ENCODE measurements at places on chromosomes 7 and 10.

GRCh38 chr10:132974886-132975830 lies 32.8 kb upstream of the CFAP46 start:
- H3K27me3 ChIP-seq = no peaks in the 10 kb centered on the region
- no peaks in the 10 kb centered on the region for H3K36me3 ChIP-seq
- no peak overlapping the region for H3K27ac ChIP-seq
- no peaks in the 10 kb centered on the region for H3K4me1 ChIP-seq

DNA sequence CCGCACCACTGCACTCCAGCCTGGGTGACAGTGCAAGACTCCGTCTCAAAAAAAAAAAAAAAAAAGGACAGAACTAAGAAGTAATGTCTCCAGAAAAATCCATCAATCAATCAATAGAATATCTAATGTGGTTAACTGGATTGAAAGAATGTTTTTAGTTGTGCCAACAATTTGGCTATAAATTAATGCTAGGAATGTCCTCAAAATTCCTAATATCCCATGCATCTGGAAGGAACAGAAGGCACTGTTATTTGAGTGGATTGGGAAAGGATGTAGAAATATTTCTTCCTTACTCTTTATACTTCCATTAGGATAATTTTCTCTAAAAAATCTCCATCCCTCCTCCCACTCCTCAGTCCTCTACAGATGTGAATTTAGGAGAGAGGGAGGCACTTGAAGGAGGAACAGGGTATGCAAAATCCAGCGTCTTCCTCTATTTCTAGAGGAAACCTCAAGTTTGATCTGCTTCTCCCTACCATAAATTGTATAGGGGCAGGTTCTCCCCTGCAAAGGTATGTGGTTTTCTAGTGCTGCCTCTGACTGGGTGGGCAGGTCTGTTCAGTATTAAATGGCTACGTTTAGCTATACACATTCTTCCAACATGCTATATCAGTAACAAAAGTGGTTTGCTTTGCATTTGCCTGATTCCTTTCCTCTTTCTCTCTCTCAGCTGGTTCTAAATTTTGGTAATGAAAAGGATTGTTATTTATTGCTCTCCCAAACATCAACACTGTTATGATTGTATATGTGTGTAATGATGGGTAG lies 54.1 kb downstream of the RNLS start:
- no peak overlapping the region for H3K27ac ChIP-seq
- no peak overlapping the region for H3K4me3 ChIP-seq
- no peak for DNase-seq
- no peaks in the 10 kb centered on the region for H3K36me3 ChIP-seq

- no peaks in the 10 kb centered on the region for H3K36me3 ChIP-seq
- DNase-seq = no peak
- H3K27me3 ChIP-seq = no peaks in the 10 kb centered on the region
- no peaks in the 10 kb centered on the region for H3K4me1 ChIP-seq
- peak overlapping the region; percentile 89 for H3K4me3 ChIP-seq
- H3K27ac ChIP-seq = peak overlapping the region; percentile 96
Observed at GRCh38 chr7:55020466-55020871, 1.7 kb downstream of the EGFR start.

DNA sequence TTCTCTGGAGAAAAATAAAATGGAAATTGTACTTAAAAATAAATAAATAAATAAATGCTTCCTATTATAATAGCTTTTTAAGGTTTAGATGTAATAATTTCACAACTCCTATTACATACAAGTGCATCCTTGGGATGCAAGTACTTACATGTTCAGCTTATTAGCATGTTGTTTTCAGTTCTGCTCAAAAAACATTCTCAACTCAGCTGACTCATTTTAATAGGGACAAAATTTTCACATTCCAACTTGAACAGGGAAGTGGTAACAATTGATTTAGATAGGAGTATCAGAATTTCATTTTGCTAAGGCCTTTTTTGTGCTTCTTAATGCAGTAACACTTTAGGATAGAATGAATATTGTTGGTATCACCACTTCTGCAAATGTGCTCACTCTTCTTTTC lies 16.7 kb upstream of the PAPSS2 start:
- H3K27ac ChIP-seq = no peak overlapping the region
- DNase-seq = no peak
- H3K27me3 ChIP-seq = no peaks in the 10 kb centered on the region
- H3K4me1 ChIP-seq = no peaks in the 10 kb centered on the region
- no peak overlapping the region for H3K4me3 ChIP-seq
- H3K36me3 ChIP-seq = no peaks in the 10 kb centered on the region

DNA sequence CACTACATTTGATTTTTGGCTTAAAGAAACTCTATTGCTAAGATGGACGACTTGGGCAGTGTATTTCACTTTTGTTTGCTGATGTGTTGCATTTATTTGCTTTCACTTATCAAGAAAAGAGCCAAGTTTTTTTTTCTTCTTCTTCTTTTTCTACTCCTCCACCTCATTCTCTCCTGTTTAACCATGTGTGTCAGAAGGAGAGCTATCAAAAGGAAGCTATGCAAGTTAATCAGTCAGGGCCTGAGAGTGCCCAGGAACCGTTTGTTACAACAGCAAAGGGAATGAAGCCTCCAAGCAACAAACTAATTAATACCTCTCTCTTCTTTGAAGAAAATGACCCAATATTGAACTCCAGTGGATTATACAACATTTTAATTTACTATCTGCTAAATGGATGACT lies 299.3 kb downstream of the GRM8 start:
- no peaks in the 10 kb centered on the region for H3K4me1 ChIP-seq
- H3K4me3 ChIP-seq = no peak overlapping the region
- no peak overlapping the region for H3K27ac ChIP-seq
- no peaks in the 10 kb centered on the region for H3K27me3 ChIP-seq

DNA sequence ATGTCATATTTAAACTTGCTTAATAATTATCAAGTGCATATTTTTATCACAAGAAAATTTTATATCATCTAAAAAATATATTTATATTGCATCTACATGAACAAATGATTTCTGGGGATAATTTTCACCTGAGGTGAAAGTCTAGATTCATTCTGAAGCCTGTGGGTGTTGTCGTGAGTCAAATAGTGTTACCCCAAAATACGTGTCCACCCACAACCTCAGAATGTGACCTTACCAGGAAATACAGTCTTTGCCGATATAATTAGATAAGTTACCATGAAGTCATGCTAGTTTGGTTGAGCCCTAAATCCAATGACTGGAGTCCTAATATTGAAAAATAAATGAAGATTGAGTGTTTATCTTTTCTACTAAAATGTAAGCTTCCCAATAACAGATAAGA lies 203.0 kb upstream of the MDFIC start:
- no peaks in the 10 kb centered on the region for H3K4me1 ChIP-seq
- H3K27me3 ChIP-seq = no peaks in the 10 kb centered on the region
- H3K4me3 ChIP-seq = no peak overlapping the region
- no peaks in the 10 kb centered on the region for H3K36me3 ChIP-seq
- no peak for DNase-seq

DNA sequence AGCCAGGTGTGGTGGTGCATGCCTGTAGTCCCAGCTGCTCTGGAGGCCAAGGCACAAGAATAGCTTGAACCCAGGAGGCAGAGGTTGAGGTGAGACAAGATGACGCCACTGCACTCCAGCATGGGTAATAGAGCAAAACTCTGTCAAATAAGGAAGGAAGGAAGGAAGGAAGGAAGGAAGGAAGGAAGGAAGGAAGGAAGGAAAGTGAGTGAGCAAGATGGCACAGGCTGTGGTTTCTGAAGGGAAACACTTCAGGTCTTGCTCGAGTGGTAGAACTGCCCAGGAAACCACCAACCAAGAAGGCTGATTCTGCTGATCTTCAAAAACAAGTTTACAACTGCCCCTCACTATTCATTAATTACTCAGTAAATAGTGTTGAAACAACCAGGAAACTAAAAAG lies 45.2 kb downstream of the EZH2 start:
- no peak overlapping the region for H3K27ac ChIP-seq
- no peaks in the 10 kb centered on the region for H3K27me3 ChIP-seq
- H3K36me3 ChIP-seq = no peaks in the 10 kb centered on the region
- H3K4me1 ChIP-seq = no peaks in the 10 kb centered on the region
- H3K4me3 ChIP-seq = no peak overlapping the region
- no peak for DNase-seq

GRCh38 chr10:62443866-62444265 lies 69.7 kb downstream of the ZNF365 start:
- no peak for DNase-seq
- H3K27ac ChIP-seq = no peak overlapping the region
- no peaks in the 10 kb centered on the region for H3K36me3 ChIP-seq
- H3K27me3 ChIP-seq = no peaks in the 10 kb centered on the region
- no peaks in the 10 kb centered on the region for H3K4me1 ChIP-seq
- no peak overlapping the region for H3K4me3 ChIP-seq

- no peaks in the 10 kb centered on the region for H3K36me3 ChIP-seq
- no peak overlapping the region for H3K4me3 ChIP-seq
- no peaks in the 10 kb centered on the region for H3K4me1 ChIP-seq
- H3K27me3 ChIP-seq = no peaks in the 10 kb centered on the region
- DNase-seq = no peak
Observed at GRCh38 chr10:86630079-86630478, 24.3 kb upstream of the OPN4 start.

- no peaks in the 10 kb centered on the region for H3K27me3 ChIP-seq
- H3K36me3 ChIP-seq = no peaks in the 10 kb centered on the region
- no peak overlapping the region for H3K4me3 ChIP-seq
Observed at GRCh38 chr10:132756591-132756990, 29.4 kb downstream of the NKX6-2 start.

- peaks cover 6% of the 10 kb centered on the region for H3K4me1 ChIP-seq
- DNase-seq = no peak
- H3K36me3 ChIP-seq = no peaks in the 10 kb centered on the region
- H3K27me3 ChIP-seq = peaks cover 100% of the 10 kb centered on the region
- H3K4me3 ChIP-seq = no peak overlapping the region
Observed at GRCh38 chr10:123142701-123143161, 5.2 kb upstream of the HMX2 start.

DNA sequence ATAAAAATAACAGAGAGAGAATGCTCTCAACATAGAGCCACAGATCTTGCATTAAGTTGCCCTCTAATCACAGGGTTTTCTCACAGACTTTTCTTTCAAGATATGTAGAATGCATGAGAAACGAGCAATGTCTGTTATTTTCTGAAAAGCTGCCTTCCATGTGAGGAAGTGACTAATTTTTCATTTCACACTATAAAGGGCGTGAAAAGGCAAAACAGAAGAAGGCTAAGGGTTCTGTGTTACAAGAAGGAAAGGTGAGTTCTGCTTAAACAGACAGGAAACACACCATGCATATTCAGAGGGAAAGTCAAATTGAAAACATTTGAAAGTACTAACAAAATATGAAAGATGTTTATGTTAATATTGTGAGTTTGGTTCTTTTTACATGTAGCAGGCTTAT lies 189.2 kb downstream of the SEMA3D start:
- no peaks in the 10 kb centered on the region for H3K4me1 ChIP-seq
- H3K27ac ChIP-seq = no peak overlapping the region
- no peaks in the 10 kb centered on the region for H3K27me3 ChIP-seq
- DNase-seq = no peak

DNA sequence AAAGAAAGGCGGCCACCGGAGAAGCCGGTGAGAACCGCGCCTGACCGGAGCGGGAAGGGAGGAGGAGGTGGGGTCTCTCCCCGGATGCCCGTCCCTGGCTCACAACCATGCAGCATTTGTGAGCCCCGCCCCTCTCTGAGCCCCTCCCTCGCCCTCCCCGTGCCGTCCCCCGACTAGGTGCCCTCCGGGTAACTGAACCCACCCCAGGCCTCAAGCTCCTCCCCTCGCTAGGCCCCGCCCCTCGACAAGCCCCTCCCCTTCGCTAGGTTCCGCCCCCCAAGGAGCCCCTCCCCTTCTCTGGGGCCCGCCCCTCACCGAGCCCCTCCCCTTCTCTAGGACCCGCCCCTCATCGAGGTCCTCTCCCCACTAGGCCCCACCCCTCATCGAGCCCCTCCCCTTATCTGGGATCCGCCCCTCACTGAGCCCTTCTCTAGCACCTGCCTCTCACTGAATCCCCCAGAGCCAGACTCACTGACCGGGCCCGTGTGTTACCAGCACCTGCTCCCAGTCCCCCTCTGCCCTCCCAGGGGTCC lies 42.2 kb upstream of the HSPB1 start:
- H3K4me3 ChIP-seq = peak overlapping the region; percentile 9
- peaks cover 5% of the 10 kb centered on the region for H3K27me3 ChIP-seq
- H3K27ac ChIP-seq = no peak overlapping the region
- no peaks in the 10 kb centered on the region for H3K4me1 ChIP-seq
- H3K36me3 ChIP-seq = no peaks in the 10 kb centered on the region

- H3K27me3 ChIP-seq = no peaks in the 10 kb centered on the region
- no peaks in the 10 kb centered on the region for H3K36me3 ChIP-seq
- H3K4me3 ChIP-seq = no peak overlapping the region
- peaks cover 20% of the 10 kb centered on the region for H3K4me1 ChIP-seq
Observed at GRCh38 chr7:1534330-1535099, 4.0 kb downstream of the MAFK start.

- no peak overlapping the region for H3K27ac ChIP-seq
- H3K4me1 ChIP-seq = no peaks in the 10 kb centered on the region
- H3K4me3 ChIP-seq = no peak overlapping the region
- no peaks in the 10 kb centered on the region for H3K36me3 ChIP-seq
Observed at GRCh38 chr10:2122431-2123124, 385.3 kb upstream of the ADARB2 start.

DNA sequence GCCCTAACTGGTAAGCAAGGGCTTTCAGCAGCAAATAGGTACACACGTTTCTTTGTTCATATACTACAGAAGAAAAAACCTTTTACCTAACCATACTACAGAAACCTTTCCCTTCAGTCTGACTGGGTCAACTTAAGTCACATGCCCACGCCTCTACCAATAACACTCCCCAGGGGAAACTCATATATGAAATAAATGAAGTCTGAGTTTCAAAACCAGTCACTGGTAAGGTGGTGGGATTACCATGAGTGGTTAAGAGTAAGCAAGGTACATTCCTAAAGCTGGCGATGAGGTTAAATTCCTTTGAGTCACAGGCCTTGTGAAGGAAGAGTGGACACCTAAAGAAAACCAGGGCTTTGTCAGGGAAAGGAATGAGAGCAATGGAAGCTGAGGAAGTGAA lies 21.4 kb upstream of the KIF20B start:
- no peaks in the 10 kb centered on the region for H3K27me3 ChIP-seq
- no peak overlapping the region for H3K4me3 ChIP-seq
- no peaks in the 10 kb centered on the region for H3K4me1 ChIP-seq

GRCh38 chr10:123988694-123989093 lies 97.1 kb upstream of the CPXM2 start:
- H3K4me1 ChIP-seq = no peaks in the 10 kb centered on the region
- no peaks in the 10 kb centered on the region for H3K36me3 ChIP-seq
- no peak for DNase-seq
- H3K27me3 ChIP-seq = peaks cover 29% of the 10 kb centered on the region
- no peak overlapping the region for H3K27ac ChIP-seq

- no peaks in the 10 kb centered on the region for H3K36me3 ChIP-seq
- DNase-seq = no peak
- no peaks in the 10 kb centered on the region for H3K27me3 ChIP-seq
- H3K27ac ChIP-seq = no peak overlapping the region
Observed at GRCh38 chr7:102122026-102122425, 164.6 kb upstream of the SH2B2 start.

- DNase-seq = no peak
- H3K27me3 ChIP-seq = no peaks in the 10 kb centered on the region
- no peaks in the 10 kb centered on the region for H3K36me3 ChIP-seq
Observed at GRCh38 chr7:84249656-84250055, 55.1 kb upstream of the SEMA3A start.
